Activated naive CD8-positive, alpha-beta T cell treated with anti-CD3 and anti-CD28 coated beads for 36 hours (primary cell): ENCODE measurements at places on chromosomes 1 and 21. TPM values are rescaled to one million over a fixed set of nuclear protein-coding genes. Genes with fewer than 3 reads are reported as not detected.

Gene CFHR3
- not detected for total RNA-seq

Gene RAP1GAP
- 0.66 TPM for total RNA-seq

Gene NUP210L
- total RNA-seq, result not detected

Gene SEMA4A
- total RNA-seq, result 16.1 TPM

Gene SPRR1A
- total RNA-seq, result not detected
